ENCODE measurements at places on chromosomes 11 and 22.

GRCh38 chr11:88415495-88415894, 78.0 kb upstream of the CTSC start:
- no peak for DNase-seq

DNA sequence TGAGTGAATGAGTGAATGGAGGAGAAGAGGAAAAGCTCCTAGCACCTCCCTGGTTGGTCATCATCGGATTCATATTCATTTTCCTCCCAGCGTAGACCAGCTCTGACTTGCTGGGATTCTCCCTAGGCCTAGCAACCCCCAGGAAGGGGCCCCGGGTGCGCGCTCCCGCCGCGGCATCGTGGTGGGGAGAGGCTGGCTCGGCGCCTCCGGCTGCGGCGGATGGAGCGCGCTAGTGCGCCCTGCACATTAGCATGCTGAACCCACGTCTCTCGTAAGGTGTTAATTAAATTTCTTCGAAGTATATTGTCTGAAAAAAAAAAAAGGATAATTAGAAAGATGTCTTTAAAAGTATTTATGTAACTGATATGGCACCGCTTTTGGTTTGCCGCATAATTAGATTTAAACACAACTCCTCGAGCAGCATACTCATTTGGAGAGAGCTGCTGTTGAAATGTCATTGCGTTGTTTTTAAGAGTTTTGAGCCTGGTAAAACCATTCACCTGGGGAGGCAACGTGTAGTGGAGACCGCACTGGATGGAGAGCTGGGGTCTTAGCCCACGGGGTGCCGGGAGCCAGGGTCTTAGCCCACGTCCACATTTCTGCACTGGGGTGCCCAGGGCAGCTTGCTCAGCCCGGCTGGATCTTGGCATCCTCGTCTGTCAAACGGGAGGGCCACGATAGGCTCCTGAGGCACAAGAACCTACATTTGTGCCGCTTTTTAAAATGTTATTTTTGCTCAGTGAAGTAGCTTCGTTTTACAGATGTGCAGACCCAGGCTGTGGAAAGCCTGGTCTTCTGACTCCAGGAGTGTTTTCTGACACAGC, 21.8 kb downstream of the MPPED1 start:
- no peak for DNase-seq

DNA sequence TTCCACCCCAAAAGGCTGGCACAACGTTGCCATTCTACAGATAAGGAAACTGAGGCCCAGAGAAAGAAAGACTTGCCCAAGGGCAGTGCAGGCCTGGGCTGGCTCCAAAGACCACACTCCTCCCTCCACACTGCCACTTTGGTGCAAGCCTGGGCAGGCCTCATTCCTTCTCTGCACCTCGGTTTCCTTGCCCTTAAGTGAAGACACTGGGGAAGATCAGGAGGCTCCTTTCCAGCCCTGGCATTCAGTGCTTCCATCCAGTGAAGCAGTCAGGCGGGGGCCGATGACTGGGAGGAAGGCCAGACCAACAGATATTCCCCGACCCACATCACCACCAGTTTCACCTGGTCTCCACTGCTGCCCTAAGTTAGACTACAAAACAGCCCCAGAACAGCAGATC, 18.3 kb upstream of the TCF20 start:
- no peak for DNase-seq

DNA sequence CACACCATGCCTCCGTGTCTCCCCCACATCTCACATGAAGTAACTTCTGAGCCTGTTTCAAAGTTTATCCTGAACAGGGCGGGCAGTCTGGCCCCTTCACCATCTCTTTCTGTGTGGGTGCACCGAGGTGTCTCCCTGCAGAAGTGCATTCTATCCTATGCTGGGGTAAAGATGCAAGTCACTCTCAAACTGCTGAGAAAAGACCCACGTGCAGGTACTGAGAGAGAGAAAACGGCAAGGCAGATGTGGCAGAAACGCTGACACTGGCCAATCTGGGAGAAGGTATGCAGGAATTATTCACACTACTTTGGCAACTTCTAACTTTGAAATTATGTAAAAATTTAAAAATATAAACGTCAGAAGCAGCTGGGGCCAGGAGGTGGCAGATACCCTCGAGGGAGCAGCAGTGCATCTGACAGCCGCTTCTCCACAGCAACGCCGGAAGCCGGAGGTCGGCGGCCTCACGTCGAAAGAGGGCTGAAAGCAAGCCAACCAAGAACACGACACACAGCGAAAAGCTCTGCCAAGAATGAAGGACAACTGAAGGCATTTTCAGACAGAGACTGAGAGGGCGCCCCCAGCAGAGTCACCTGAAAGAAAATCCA, 34.2 kb upstream of the MOB2 start:
- no peak for DNase-seq

- no peak for DNase-seq
Measured at GRCh38 chr22:46275455-46276122, 7.8 kb downstream of the TTC38 start.

GRCh38 chr11:82899957-82900276, 313 bp downstream of the PRCP start:
- no peak for DNase-seq

DNA sequence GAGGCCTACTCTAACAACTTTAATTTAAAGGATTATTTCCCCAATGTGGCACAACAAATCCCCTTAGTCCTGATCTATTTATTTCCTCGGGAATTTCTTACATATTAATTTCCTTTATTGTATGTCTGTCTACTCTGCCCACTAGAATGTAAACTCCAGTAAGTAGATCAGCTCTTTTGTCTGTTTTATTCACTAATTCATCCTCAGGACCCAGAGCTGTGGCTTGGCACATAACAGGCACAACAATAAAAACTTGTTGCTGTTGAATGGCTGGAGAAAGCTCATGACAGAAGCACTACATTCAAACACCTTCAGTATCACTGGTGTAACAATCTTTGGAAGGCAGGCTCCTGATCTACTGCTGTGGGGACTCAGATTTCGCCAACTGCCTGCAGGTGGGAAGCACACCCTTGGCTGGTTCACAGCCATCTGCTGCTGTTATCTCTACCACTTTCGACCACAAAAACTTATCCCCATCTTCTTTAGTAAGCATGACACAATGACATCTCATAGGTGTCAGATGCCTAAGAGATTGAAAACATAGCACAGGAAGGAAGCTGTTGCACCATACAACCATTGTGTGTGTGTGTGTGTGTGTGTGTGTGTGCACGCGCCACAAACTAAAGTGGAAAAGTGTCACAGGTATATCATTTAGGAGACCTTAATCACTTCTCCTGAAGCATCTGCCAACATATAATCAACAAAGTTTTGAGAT, 11.9 kb downstream of the HIRA start:
- peak; percentile 45 for DNase-seq

DNA sequence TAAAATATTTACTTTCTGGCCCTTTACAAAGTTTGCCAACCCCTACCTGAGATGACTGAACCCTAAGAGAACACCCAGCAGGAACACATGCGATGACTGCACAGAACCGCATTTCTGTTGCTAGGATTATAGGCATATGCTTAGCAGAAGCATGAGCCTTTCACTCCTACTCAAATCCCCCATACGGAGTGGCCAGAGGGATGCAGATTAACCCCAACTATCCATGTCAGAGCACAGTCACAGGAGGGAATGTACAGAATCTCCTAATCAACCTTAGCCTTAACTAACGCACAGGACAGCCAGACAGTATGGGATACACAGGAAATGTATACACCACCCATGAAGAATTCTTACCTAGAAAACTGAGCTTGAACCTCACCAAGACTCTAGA, 6.2 kb downstream of the HPS4 start:
- no peak for DNase-seq

DNA sequence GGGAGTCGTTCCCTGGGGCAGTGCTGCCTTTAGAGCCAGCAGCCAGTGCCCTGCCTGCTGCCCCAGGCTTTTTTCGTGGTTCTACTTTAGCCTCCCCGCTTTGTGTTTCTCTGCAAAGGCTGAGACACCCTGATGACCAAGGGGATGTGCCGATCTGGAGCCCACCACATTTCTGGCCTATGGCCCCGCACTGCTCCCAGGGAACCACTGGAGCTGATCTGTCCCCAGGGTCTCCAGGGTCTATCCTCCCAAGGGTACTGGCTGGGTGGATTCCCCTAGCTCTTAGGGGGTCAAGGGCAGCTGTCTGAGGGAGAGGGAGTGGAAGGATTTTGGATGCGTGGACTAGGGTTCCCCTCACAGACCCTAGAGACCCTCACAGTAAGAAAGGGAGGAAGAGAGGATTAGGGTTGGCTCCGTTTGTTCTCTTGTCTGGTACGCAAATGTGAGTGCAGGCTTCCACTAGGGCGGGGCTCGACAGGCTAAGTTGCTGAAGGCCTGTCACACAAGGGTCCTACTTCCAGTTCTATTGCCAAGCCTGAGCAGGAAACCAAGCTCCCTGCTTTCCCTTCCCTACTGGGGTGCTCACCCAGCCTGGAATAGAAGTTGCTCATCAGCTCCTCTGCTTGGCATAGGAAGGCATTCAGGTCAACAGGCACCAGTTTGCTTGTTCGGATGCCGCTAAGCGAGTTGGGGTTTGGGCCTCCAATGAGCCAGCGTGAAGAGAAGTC, 19.3 kb downstream of the TREH start:
- DNase-seq: no peak

DNA sequence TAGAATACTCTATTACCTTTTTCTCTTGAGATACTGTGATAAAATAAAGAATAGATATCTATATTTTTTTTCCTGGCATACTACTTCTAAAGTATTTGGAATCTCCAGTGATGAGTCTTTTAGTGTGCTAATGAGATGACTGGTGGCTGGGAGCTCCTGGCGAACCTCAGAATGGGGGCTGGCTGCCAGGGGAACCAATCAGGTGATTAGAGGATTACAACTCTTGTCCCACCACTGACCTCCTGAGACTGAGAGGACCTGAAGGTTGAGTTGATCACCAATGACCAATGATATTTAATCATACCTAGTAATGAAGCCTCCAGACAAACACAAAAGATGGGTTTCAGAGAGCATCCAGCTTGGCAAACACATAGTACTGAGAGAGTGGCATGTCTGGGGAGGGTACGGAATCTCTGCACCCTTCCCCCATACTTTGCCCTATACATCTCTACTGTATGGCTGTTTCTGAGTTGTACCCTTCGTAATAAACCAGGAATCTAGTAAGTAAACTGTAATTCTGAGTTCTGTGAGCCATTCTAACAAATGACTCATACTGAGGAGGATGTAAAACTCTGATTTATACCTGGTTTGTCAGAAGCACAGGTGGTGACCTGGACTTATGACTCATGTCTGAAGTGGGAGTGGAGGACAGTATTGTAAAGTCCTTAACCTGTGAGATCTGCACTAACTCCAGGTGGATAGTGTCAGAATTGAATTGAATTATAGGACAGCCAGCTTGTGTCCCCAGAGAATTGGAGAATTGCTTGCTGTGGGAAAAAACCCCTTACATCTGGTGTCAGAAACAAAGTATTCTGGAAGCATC, 325.3 kb upstream of the LRRC4C start:
- DNase-seq: no peak

GRCh38 chr11:101128571-101129202, 926 bp downstream of the PGR start:
- DNase-seq: peak; percentile 35

- no peak for DNase-seq
Measured at GRCh38 chr11:15149050-15149449, 34.3 kb downstream of the INSC start.

DNA sequence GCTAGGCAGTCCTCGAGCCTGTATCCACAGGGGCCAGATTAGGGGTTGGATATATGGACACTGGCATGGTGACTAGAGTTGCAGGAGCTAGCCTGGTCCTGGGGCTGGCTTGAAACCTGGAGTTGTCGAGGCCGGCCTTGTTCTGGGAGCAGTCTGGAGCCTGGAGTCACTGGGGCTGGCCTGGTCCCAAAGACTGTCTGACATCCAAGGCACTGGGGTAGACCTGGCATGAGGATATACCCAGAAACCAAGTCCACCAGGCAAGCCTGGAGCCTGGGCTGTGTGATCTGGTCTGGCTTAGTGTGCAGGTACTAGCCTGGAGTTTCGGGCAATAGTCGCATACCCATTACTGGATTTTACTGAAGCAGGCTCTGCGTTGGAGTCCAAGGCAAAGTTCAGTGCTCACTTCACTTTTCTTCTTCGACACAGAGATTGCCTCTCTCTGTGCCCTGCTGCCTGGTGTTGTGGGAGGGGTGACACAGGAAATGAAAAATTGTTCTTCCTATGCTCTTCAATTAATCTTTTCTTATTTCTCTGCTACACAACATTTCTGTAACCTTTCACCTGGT, 4.3 kb upstream of the GLYATL1 start:
- no peak for DNase-seq

DNA sequence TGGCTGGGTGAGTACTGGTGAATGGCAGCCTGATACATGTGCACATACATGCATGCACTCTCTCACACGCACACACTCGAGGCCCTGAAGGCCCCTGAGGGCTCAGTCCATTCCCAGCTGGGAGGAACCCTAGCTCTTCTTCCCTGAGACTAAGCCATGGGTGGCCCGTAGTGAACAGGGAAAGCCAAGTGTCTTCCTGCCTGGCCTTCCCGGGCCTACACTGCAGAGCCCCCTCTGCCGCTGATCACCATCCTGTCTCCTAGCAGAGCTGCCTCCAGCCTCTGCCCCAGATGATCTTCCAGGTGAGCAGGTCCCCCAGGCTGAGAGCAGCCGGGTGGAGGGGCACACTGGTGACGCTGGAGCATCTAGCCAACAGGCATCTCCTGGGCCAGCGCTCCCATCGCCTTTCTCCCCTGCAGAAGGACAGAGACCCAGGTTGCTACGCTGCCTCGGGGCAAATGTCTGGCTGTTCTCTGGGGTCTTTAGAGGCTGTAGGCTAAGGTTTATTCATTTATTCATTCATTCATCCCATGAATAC, 57.3 kb downstream of the CD82 start:
- no peak for DNase-seq

GRCh38 chr11:96470521-96470920, 80.7 kb downstream of the JRKL start:
- DNase-seq: no peak

GRCh38 chr22:38437416-38437815, 17.6 kb downstream of the KCNJ4 start:
- no peak for DNase-seq

GRCh38 chr11:14454861-14455632, 44.6 kb downstream of the COPB1 start:
- peak; percentile 19 for DNase-seq

- no peak for DNase-seq
Measured at GRCh38 chr11:65853246-65853979, 4.6 kb downstream of the CFL1 start.

DNA sequence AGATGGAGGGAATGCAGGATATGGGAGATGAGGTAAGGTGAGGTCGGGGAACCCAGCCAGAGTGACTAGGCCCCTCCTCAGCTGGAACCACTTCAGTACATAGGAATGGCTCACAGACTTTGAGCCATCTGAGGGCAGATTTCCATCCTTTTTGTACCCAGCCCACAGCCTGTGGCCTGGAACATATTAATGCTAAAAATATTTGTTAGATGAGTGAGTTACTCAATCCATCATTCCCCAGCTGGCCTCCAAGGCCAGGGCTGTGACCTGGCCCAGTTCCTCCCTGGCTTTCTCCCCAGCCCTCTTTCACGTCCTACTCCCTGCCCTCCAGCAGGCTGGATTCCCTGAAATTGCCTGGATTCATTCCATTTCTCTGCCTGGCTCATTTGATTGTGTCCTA, 57.2 kb upstream of the PRDM11 start:
- no peak for DNase-seq
